ENCODE measurements at places on chromosomes 7 and 10. TPM values are rescaled to one million over a fixed set of nuclear protein-coding genes. Genes with fewer than 3 reads are reported as not detected.

DNA sequence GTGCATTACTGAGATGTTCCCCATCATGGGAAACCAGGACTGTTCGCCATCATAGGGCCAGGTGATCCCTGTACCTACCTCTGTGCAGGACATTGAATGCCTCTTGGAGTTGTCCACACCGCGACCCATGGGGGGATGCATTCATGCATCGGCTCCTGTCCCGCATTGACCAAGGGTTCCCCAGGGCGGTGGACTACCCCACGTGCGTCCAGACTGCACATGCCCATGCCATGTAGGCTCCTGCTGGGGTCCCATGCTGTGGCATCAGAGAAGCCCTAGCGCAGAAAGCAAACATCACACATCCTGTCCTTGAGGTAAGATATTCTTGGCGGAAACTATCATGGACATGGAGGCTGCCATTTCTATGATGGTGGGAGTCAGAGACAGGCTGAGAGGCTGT lies 121.6 kb upstream of the UNC5B start:
- no peak overlapping the region for H3K4me3 ChIP-seq
- DNase-seq: peak; percentile 26
- H3K4me1 ChIP-seq: no peaks in the 10 kb centered on the region
- no peak overlapping the region for H3K27ac ChIP-seq
- H3K27me3 ChIP-seq: no peaks in the 10 kb centered on the region

GRCh38 chr10:123398180-123398591 lies 244.0 kb downstream of the BUB3 start:
- H3K4me3 ChIP-seq: no peak overlapping the region
- no peak for DNase-seq
- H3K27me3 ChIP-seq: no peaks in the 10 kb centered on the region
- H3K36me3 ChIP-seq: no peaks in the 10 kb centered on the region
- H3K4me1 ChIP-seq: no peaks in the 10 kb centered on the region

DNA sequence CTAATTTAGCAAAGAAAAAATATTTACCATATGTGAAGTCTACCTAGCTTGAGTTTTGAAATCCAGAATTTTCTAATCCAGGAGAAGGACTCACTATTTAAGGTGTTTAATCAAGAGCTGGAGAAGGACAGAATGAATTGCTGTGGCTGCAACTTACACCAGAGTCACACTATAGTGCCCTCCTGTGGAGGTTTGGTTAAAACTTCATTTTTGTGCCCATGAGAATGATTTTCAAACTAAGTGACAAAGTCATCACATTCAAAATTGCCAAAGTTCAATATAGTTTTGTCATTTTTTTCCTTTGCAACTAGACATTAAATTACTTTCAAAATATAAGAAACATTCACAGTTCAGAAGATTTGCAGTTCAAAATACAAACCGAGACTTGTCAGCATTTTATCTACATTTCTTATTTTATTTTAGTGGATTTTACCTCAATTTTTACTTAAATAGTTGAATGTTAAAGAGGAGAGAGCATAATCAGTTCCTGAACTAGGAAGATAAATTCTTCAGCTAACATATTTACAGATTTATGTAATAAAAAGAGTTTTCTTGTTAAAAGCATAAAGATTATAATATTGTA lies 70.7 kb downstream of the CABCOCO1 start:
- no peak overlapping the region for H3K27ac ChIP-seq
- H3K4me3 ChIP-seq: no peak overlapping the region
- H3K36me3 ChIP-seq: no peaks in the 10 kb centered on the region
- DNase-seq: no peak
- no peaks in the 10 kb centered on the region for H3K4me1 ChIP-seq
- H3K27me3 ChIP-seq: no peaks in the 10 kb centered on the region

DNA sequence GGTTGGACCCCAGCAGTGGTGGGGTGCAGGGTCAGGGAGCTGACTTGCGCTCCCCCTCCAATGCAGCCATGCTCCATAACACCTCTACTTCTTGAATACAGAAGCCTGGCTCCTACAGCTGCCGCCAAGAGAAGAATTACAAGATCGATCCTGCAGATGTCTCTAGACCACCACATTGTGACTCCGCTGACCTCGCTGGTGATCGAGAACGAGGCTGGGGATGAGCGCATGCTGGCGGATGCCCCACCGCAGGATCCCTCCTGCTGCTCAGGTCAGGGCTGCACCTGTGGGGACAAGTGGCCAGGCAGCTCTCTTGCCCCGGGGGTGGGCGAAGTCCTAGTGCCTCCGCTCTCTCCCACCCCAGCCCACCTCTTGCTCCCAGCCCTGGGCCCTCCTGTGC lies 31.7 kb downstream of the ITIH2 start:
- no peak for DNase-seq
- no peaks in the 10 kb centered on the region for H3K4me1 ChIP-seq
- no peaks in the 10 kb centered on the region for H3K36me3 ChIP-seq
- no peak overlapping the region for H3K27ac ChIP-seq
- H3K4me3 ChIP-seq: no peak overlapping the region

DNA sequence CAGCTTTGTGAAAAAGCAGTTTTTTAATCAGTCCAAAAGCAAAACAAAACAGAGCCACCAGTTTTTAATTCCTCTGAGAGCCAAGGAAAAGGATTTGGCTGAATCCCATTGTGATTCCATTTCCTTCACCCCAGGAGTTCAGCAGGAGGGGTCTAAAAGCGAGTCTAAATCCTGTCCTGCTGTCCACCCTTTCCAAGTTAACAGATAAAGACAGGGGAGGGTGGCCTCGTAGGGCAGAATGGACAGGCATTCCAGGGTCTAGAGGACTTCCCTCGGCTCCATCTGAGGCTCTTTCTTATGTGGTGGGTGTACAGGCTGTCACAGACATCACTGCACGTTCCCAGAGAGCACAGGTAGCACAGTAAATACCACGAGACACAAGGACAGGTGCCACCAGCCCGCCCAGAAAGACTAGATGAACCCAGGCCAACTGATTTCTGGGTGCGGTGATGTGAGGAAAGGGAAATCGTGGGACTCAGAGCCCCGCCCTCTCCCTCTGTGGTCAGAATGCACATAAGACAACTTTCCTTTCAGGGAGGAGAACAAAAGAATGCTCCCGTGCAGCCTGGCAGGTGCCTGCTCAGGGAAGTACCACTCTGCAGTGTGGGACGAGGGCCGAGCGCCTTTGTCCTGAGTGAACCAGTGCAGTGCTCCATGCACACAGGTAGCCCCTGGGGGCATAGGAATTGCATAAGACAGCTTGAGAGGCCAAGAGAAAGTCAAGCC lies 119.7 kb downstream of the ABLIM1 start:
- no peak overlapping the region for H3K27ac ChIP-seq
- H3K36me3 ChIP-seq: no peaks in the 10 kb centered on the region
- no peaks in the 10 kb centered on the region for H3K27me3 ChIP-seq
- H3K4me3 ChIP-seq: no peak overlapping the region

DNA sequence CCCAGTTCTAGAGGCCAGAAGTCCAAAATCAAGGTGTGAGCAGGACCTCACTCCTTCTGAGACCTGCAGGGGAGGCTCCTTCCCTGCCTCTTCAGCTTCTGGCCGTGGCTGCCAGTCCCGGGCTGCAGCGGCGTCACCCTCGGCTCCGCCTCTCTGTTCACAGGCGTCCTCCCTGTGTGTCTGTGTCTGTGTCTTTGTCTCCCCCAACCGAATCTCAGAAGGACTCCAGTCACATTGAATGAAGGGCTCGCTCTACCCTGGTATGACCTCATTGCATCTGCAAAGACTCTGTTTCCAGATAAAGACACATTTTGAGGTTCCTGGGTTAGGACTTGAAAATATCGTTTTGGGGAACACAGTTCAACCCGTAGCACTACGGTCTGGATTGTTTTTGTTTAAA lies 33.1 kb upstream of the GALNT11 start:
- DNase-seq: peak; percentile 75
- H3K4me3 ChIP-seq: no peak overlapping the region
- no peaks in the 10 kb centered on the region for H3K27me3 ChIP-seq
- no peak overlapping the region for H3K27ac ChIP-seq
- H3K4me1 ChIP-seq: no peaks in the 10 kb centered on the region
- no peaks in the 10 kb centered on the region for H3K36me3 ChIP-seq

DNA sequence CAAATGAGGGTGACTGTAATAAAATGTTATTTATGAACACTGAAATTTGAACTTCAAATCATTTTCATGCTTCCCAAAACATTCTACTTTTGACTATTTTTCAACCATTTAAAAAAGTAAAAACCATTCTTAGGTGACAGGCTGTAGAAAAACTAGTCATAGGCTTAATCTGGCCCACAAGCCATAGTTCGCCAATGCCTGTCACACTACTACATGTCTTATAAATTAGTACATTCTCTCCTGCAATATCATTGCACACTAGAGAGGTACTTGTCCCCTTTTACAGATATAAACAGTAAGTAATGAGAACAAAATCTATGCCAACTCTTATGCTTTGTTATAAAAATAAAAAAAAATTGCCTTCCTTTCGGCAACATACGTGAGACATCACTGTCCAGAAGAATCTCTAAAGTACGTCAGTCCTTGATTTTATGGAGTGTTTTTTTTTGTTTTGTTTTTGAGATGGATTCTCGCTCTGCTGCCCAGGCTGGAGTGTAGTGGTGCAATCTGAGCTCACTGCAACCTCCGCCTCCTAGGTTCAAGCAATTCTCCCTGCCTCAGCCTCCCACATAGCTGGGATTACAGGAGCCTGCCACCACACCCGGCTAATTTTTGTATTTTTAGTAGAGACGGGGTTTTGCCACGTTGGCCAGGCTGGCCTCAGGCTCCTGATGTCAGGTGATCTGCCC lies 23.2 kb downstream of the UPF2 start:
- DNase-seq: no peak
- H3K4me1 ChIP-seq: peaks cover 5% of the 10 kb centered on the region
- no peaks in the 10 kb centered on the region for H3K27me3 ChIP-seq
- H3K36me3 ChIP-seq: no peaks in the 10 kb centered on the region
- no peak overlapping the region for H3K4me3 ChIP-seq

DNA sequence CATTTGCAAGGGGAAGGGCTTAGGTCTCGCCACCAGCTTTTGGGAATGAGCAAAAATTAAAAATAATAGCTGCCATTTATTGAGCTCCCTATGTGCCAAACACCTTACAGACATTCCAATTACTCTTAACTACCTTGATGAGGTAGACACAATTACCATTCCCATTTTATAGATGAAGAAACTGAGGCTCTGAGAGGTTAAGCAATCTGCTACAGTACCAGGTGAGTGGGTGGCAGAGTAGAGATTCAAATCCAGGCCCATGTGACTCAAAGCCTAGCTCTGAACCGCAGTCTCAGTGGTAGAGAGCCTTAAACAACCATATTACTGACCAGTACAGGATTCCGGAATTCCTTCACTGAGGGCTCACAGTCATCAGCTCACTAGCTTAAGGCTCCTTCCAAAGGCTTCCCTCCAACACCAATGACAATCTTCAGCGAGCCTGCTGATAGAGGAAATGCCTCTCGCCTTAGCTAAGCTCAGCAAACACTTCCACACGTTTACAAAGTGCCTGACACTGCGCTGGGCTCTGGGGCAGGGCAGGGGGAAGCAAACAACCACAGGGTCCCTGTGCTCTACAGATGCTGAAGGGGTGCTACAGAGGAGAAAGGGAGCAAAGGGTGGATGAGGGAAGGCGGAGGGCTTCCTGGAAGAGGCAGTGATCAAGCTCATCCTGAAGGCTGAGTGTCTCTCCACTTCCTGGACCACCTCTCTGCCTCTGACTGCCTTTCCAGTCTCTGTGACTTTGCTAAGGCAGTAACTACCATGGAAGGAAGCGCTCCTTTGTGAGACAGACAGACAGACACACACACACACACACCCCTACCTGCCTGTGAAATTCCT lies 7.4 kb downstream of the LRRC20 start:
- no peak for DNase-seq
- H3K4me3 ChIP-seq: no peak overlapping the region
- H3K4me1 ChIP-seq: no peaks in the 10 kb centered on the region
- no peaks in the 10 kb centered on the region for H3K36me3 ChIP-seq

GRCh38 chr7:150404172-150404804 lies 25.2 kb downstream of the ZNF775 start:
- H3K4me3 ChIP-seq: peak overlapping the region; percentile 70
- peak overlapping the region; percentile 94 for H3K27ac ChIP-seq
- no peaks in the 10 kb centered on the region for H3K36me3 ChIP-seq
- no peak for DNase-seq

HYAL4 gene
- total RNA-seq: not detected

SLC13A4 gene
- total RNA-seq: not detected

DNA sequence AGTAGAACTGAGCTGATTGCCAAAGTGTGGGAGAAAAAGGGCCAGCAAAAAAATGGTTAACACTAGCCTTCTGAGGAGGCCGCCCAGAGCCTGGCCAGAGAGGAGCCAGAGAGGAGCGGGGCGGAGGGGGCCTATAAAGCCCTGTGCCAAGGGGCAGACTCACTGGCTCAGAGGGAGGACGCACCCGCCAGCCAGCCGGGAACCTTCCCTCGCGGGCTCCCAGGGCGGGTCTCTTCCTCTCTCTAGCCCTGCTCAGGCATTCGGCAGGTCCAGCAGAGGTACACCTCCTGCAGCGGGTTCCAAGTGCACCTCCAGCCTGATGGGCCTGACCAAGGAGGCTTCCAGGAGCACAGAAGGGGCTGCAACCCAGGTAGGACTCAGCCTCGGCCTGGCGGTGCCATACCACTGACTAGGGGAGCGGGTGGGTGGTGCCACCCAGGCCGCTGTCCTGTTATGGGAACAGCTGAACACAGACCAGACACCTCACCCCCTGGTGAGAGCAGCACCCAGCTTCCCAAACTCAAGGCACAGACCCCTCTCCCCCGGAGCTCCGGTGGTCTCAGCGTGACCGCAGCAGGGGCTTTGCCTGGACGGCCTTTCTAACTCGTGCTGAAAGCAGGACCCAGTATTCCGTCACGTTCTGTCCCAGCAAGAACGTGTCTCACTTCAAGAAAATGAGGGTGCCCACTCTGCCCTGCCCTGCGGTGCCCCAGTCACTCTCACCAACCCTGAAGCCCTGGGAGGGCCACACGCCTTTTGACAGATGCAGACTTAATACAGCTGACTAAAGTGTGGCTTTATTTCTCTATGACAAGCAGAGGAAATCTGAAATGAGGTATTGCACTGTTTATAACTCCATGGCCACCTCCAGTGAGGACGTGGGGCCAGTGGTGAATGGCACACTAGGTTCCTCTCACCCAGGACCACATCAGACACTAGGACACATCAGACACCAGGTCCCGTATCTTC lies at the start of gene GPER1:
Gene GPER1, plus strand, starts transcription at position 162 of the 969 bp plus-strand sequence. CDS start 3,616 bp downstream, outside the sequence.
- H3K27ac ChIP-seq: peak within 1 kb of the TSS; percentile 37
- H3K36me3 ChIP-seq: peaks cover 3% of the 10 kb centered on the region
- peak; percentile 82 for DNase-seq
- H3K4me3 ChIP-seq: peak within 1 kb of the TSS; percentile 49
- peaks cover 23% of the 10 kb centered on the region for H3K4me1 ChIP-seq
- H3K27me3 ChIP-seq: no peaks in the 10 kb centered on the region

CALML3 gene
- total RNA-seq: not detected

SH2D4B gene
- 0.43 TPM for total RNA-seq

GRCh38 chr10:4217653-4218052 lies 432.6 kb upstream of the KLF6 start:
- no peak overlapping the region for H3K4me3 ChIP-seq
- no peak overlapping the region for H3K27ac ChIP-seq
- H3K36me3 ChIP-seq: no peaks in the 10 kb centered on the region
- DNase-seq: no peak
- H3K4me1 ChIP-seq: no peaks in the 10 kb centered on the region

AS3MT gene
- total RNA-seq: 2.5 TPM

SGCE gene
- total RNA-seq: 74.1 TPM

ITIH5 gene
- total RNA-seq: 10.5 TPM

- no peak overlapping the region for H3K27ac ChIP-seq
- no peak overlapping the region for H3K4me3 ChIP-seq
- H3K4me1 ChIP-seq: peaks cover 5% of the 10 kb centered on the region
Measured at GRCh38 chr7:151597541-151598444, 78.1 kb upstream of the RHEB start.

STOX1 gene
- 0.46 TPM for total RNA-seq

- DNase-seq: no peak
- H3K27me3 ChIP-seq: no peaks in the 10 kb centered on the region
- peak overlapping the region; percentile 58 for H3K27ac ChIP-seq
Measured at GRCh38 chr7:81846398-81846797, 76.6 kb upstream of the HGF start.

MSMB gene
- not detected for total RNA-seq
